Fibroblast of lung (primary cell): ENCODE measurements at places on chromosomes 11 and 22. TPM values are rescaled to one million over a fixed set of nuclear protein-coding genes. Genes with fewer than 3 reads are reported as not detected.

DNA sequence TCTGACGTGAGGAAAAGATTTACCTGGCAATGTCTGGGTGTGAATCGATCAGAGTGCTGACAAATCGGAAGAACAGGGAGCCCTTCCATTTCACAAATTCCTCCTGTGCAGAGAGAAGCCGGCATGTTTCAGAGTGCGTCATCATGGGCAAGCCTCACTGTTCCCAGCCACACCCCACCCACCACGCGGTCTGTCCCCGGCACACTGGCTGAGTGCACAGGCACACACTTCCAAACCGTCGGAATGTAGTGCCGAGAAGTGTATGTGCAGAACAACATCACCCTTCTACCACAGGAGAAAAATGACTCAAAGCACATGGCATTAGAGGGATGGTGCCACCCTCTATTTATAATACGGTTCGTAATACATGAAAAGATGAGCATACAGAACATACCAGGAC is 47.5 kb downstream of the NCAPD3 start:
- DNase-seq, result no peak

DNA sequence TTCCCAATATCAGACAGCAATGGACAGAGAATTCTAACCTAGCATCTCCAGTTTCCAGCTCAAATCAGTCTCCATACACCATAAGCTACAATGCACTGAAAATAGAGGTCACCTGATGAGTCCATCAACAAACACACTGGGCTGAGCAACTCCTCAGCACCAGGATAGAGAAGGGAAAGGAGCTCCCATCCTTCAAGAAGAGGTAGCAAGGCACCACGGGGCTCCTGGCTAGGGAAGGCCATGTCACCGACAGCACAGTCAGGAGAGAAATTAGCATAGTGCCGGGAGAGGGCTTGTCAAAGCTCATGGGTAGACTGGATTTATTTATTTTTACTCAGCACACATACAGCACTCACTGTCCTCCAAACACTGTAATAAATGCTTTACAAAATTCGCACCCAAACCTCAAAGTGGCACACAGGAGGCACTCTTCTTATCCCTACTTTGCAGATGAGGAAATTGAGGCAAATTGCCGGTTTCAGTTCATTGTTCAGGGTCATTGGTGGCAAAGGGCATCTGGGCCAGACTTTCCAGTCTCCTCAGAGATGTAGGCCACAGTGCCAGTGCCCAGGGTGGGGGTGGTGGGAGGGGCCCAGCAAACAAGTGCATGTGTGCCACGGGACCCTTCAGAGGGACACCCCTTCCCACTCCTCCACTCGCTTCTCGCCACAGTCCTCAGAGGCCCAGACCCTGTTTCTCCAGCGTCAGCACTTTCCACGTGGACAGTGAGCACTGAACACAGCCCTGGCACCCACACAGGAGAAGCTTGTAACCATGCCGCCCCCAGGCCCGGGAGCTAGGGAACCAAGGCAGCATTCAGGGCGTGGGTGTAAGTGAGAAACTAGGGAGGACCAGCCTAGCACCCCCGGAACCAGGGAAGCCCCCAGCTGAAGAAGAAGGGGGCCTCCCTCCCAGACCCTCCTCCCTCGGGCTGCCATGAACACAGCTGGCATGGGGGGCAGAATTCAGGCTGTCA is 1417.4 kb downstream of the TBC1D22A start:
- DNase-seq, result no peak

GRCh38 chr11:62574363-62575071 is 826 bp upstream of the EEF1G start:
- no peak for DNase-seq

DNA sequence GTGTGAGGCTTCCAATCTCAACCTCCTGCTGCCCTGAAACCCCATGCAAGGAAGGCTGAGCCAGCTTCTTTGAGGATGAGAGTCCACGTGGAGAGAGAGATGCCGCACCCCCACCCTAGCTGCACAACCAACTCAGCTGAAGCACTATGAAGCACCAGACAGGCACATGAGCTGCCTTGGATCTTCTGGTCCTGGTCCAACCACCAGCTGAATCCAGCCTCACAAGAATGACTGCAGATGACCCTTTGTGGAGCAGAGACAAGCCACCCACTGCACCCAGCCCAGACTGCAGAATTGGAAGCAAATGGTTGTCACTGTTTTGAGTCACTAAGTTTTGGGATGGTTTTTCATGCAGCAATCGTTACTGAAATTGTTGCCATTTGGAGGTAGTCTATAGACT is 149.6 kb upstream of the SYT13 start:
- DNase-seq, result no peak

Gene LRRC10B
- 0.02 TPM in 1 of 2 replicates, not detected in the other for polyA plus RNA-seq

Gene APOL5
- polyA plus RNA-seq, result 0.06 TPM in 1 of 2 replicates, not detected in the other

Gene C11orf87
- polyA plus RNA-seq, result 0.02 and 0.34 TPM in 2 replicates

Gene SMC1B
- 0.01 TPM in 1 of 2 replicates, not detected in the other for polyA plus RNA-seq

Gene NCAM1
- 0.17 and 0.84 TPM in 2 replicates for polyA plus RNA-seq
